ENCODE measurements at places on chromosomes 7 and 10. TPM values are rescaled to one million over a fixed set of nuclear protein-coding genes. Genes with fewer than 3 reads are reported as not detected.

Gene SLC13A1
- total RNA-seq: not detected

Gene STARD3NL
- total RNA-seq: 75.0 TPM

Gene CFAP70
- total RNA-seq: 0.32 TPM

Gene GPR26
- total RNA-seq: not detected

Gene PNLIP
- not detected for total RNA-seq

Gene SPDYE9
- 0.54 TPM for total RNA-seq

DNA sequence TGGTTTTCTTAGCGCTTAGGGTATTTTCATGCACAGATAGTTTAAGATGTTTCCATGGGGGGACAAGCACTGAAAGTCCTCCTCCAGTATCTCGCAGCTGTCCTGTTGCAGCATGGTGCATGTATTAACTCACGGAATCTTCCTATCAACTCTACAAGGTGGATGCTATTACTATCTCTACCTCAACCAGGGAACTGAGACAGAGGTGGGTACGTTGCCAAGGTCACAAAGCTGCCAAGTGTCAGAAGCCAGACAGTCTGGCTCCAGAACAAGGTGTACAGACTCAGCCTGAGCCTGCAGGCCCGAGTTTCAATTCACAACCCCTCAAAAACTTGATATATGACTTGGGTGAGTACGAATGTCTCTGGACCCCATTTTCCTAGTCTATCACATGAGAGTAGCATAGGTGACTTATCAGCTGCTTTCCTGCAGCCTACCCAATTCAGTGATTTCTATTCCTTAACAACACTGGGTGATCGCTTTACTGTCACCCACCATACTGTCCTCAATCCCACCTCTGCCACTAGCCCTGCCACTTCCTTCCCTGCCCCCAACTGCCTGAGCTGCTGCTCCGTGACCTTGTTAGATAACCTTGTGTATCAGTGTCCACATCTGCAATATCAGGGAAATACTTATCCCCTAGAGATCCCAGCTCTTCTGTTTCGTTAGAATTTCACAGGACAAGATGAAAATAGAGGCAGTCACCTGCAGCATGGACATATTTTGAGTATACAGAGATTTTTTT is 92.1 kb downstream of the ABCC2 start:
- DNase-seq: no peak

DNA sequence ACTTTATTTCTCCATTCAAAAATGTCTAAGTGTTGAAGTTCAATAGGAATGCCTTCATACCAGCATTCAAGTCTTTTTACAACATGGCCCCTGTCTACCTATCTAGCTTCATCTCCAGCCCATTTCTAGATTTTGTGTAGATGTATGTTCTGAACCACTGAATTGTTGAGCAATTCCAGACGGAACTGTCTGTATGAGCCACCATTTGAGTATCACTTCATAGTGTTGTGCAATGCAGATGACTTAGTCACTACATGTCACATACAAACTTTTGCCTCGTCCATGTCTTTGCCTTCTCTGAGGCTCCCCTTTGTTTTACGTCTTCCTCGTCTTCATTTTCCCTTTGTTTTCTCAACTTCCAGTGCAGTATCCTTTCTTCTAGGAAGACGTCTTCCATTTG is 118.1 kb downstream of the INHBA start:
- no peak for DNase-seq

DNA sequence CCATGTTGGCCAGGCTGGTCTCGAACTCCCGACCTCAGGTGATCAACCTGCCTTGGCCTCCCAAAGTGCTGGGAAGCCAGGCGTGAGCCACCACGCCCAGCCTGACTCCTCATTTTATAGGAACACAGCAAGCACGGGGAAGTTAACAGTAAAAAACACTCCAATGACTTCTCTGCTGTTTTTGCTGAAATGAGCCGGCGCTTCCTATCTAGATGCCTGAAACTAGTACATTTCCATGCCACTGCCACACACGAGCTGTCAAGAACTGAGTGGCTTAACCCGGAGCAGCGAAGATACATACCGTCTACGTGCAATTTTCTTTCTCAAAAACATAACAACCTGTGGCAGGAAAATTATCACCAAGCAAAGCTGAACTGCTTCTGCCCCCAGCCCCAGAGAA is 16.8 kb downstream of the DAGLB start:
- no peak for DNase-seq

DNA sequence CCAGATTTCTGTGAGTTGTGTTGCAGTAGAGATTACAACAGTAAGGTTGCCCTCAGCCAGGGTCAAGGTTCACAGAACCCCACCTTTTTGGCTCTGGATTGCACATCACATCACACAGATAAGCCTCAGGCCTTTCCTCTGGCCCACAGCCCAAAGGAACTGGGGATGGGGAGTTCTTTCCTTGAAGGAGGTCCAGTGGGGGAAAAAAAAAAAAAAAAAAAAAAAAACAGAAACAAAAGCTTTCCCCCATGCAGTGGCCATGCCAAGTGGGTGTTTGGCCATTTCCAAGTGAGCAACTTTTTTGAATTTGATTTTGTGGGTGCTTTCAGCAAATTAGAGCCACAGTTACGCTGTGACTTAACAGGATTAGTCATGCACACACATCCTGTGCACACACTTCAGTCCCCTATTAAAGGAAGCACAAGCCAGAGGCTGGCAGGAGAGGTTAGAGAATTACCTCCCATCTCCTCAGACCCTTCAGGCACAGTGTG is 79.3 kb upstream of the NANOS1 start:
- no peak for DNase-seq

GRCh38 chr7:107922886-107923285 is 31.9 kb downstream of the DLD start:
- DNase-seq: no peak

GRCh38 chr10:7272008-7272407 is 138.8 kb downstream of the SFMBT2 start:
- DNase-seq: no peak

DNA sequence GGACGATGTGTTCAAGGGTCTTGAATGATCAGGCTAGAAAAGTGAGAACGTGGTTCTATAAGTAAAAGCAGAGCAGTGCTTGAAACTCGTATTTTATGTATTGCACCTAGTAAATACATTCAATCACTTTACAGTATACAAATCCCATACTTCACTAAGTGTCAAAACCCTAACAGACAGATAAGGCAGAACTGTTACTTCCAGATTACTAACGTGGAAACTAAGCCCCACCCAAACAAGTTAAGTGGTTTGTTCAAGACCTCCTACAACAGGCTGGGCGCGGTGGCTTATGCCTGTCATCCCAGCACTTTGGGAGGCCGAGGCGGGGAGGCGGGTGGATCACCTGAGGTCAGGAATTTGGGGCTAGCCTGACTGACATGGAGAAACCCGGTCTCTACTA is 9.2 kb upstream of the MYO1G start:
- DNase-seq: no peak

GRCh38 chr7:144632724-144633123 is 203.1 kb downstream of the TPK1 start:
- DNase-seq: no peak

Data from NCI-H460 (cell line).